ENCODE measurements at places on chromosomes 2 and 18.

DNA sequence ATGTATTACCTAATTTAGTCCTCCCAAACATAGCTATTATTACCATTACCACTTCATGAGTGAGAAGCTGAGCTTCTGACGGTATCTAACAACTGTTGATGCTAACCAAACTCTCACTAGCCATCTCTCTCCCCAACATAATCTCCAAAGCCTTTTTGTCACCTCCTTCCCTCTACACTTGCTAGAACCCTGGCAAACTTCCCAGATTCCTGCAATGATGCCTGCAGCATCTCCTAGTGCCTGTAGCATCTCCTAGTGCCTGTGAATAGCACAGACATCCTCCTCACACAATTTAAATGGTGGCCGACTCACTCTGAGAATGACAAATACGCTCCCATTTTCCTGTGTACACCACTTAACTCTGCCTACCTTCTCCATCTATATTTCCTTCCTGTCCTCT is 126.7 kb downstream of the STK39 start:
- no peak for DNase-seq

GRCh38 chr2:109238580-109238979 is 109.6 kb downstream of the SH3RF3 start:
- DNase-seq: no peak

DNA sequence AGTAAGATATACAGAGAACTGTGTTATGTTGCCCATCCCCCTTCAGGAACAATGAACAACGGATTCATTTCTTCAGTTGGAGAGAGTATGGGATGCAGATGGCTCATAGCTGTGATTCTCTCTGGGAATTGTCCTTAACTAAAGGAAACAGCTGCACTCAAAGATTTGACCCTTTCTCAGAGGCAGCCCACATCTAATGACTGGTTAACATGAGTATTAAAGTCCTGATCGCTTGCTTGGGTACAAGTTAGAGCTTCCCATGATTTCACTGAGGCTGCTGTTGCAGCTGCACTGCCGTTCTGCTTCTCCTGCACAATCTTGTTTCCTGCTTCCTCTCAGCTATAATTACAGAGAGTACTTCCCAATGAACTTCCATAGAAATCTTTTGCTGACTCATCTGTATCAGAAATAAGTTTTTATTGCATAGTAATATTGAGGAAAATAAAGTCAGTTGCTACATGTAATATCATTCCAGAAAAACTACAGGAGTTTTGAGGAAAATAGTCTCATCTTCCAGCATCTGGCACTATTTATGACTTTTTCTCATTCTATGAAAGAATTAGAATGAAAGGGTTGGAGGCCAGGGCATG is 12.8 kb upstream of the SCN9A start:
- no peak for DNase-seq

DNA sequence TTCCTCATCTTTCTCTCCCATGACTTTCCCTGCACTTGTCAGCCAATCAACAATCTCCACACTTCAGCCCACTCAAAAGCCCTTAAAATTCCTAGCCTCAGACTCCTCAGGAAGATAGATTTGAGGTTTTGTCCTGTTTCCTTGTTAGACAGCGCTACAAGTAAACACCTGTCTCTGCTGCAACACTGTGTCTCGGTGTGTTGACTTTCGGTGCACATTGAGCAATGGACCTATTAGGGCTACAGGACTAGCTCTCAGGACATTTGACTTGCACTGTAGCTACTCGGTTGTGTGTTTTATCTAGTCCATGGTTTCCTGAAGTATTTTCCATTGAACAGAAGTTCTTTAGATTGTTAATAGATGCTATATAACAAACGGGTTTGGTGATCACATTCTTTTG is 140.9 kb upstream of the XPO1 start:
- no peak for DNase-seq

DNA sequence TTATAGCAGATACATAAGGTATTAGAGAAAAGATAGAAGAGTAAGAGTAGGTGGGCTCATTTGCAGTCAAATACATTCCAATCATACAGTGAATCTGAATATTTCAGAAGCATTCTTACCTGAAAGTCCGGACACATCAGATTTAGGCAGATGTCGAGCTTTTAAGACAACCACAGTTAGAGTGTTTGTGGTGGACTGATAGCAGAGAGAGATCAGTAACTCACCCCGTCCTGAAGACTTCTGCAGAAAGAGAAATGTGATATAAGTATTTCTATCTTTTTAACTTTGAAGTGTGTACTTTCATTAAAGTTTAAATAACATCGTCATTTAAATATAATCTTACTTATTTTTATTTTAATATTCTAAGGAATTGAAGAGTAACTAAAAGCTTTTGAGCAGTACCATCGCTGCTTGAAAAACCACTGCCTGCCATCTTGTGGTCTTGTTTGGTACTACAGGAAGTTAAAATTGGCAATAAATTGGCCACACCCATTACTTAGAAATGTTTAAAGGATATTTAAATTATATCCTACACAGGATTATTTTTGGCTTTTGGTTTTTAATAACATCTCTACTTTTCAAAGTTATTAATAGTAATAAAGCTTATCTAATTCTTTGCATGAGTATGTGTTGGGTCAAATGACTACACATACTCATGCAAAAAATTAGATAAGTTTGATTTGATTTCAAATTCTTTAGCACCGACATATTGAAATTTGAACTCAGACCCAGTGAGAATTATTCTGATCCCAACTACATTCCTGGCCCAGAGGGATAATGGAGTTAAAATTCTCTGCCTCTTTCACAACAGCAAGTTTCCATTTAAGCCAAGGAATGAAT is 5.5 kb downstream of the SYT4 start:
- no peak for DNase-seq

DNA sequence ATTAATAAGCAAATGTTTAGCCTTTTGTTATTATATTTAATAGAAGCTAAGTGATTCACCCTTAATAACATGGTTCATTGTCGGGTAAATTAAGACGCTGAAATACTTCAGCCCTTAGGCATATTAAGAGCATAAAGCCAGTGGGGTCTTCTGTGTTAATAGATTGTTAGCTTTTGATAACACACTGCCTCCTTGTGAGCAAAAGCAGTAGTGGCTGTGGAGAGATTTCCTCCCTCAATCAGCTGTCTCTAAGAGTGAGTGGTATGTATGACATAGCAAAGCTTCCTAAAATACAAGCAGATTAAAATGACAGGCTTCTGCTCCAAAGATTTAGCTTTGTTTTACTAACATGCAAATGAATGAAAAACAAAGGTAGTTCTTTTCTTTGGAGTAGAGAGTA is 143.7 kb upstream of the SYT4 start:
- DNase-seq: no peak

DNA sequence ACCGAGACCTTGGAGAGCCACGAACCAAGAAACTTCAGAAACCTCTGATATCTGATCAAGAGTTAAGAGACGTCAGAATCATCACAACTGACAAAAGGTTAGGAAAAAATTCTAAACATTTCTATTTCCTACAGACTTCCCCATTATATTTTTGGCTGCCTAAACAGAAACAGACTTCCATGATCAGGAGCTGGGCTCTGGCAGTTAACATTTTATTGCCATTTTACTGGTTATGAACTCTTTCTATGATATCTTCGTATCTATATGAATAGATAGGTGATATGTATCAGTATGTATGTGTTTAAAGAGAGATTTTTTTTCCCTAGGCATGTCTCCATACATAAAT is 31.1 kb upstream of the PPP1R1C start:
- DNase-seq: no peak

GRCh38 chr18:677951-678381 is 20.5 kb downstream of the TYMS start:
- no peak for DNase-seq

DNA sequence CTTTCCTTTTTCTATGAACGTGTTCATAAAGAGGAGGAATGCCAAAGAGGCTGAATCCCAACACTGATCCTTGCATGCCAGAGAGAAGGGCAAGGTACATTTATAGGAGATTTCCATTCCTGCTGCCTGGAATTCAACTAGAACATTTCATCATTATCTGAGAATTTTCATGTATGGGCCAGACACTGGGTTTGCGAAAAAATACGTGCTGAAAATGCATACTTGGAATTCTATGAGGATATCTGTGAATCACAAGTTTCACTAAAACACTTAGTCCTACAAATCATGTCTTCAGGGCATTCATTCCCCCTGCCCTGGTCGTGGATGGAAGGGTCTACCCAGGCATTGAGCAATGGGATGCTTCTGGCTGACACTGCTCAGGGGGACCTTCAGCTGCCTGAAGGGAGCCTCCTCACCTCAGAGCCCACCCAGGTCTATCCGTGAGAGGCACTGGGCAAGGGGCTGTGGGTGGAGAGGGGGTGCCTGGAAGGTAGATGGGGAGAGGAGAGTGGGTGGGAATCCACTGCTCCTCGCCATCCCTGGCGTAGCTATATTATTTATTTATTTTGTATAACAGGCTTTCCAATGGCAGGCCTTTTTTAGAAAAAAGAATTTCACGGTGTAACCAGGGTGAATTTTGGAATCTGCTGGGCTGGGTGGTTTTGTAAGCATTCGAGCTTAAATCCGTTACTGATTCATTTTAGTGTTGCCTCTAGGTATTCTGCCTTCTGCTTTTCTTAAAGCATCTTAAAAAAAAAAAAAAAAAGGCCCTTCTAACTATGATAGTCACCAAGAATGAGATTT is 560.6 kb upstream of the ID2 start:
- no peak for DNase-seq

- no peak for DNase-seq
Measured at GRCh38 chr18:9824952-9825371, 60.8 kb upstream of the TXNDC2 start.

DNA sequence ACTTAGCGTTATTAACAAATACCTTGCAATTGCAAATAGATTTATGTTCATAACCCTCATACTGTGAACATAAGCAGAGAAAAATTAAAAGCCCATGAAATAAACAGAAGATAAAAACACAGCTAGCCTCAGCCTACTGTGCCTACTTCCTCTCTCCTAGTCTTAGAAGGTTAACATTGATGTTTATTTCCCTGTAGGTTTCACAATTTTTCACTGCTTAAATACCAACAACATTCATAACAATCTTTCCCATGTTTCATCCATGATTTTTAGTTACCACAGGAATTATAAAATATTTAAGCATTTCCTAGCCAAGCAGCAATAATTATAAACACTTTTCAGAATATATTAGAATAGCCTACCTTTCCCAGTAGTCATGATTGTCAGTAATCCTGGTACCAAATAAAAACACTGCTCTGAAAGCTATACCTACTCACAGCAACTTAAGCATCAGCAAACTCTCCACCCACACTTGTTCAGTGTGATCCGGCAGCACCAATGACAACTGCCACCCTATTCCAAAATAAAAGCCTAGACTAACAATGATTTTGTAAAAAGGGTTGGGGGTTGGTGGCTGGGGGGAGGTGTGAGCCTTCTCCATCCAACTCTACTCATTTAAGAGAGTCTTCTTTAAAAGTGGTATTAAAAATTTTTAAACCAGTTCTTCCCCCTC is 40.6 kb upstream of the RNU4ATAC start:
- no peak for DNase-seq

- DNase-seq: no peak
Measured at GRCh38 chr2:152466041-152466440, 131.1 kb downstream of the FMNL2 start.

GRCh38 chr2:25566694-25567093 is 106.7 kb downstream of the DTNB start:
- no peak for DNase-seq

DNA sequence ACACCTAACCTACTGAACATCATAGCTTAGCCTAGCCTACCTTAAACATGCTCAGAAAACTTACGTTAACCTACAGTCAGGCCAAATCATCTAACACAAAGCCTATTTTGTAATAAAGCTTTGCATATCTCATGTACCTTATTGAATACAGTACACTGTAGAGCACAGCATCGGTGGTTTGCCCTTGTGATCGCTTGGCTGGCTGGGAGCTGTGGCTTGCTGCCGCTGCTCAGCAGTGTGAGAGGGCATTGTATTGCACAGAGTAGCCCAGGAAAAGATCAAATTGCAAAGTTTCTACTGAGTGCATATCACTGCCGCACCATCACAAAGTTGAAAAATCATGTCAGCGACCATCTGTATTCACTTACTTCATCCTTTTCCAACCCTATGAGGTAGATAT is 62.3 kb upstream of the NCK2 start:
- no peak for DNase-seq

- no peak for DNase-seq
Measured at GRCh38 chr2:120531863-120532600, 186.1 kb downstream of the INHBB start.

DNA sequence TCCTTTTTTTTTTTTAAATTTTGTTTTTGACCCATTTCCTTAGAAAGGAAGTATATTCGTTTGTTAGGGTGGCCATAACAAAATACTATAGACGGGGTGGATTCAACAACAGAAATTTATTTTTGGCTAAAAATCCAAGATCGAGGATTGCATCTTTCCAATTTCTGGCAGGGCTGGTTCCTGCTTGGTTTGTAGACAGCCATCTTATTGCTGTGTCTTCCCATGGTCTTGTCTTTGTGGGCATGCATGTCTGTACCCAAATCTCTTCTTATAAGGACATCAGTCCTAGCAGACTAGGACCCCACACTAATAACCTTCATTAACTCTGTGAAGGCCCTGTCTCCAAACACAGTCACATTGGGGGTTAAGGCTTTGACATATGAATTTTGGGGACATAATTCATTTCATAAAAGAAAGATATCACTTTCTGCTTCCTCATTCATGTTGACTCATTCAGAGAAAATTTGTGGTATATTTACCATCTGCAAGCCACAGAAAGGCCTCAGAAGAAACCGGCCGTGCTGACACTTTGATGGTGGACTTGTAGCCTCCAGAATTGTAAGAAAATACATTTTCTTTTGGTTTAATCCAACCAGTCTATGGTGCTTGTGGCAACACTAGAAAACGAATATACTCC is 262.1 kb downstream of the LPIN1 start:
- no peak for DNase-seq

- no peak for DNase-seq
Measured at GRCh38 chr2:54212456-54212855, 43.6 kb downstream of the TSPYL6 start.

DNA sequence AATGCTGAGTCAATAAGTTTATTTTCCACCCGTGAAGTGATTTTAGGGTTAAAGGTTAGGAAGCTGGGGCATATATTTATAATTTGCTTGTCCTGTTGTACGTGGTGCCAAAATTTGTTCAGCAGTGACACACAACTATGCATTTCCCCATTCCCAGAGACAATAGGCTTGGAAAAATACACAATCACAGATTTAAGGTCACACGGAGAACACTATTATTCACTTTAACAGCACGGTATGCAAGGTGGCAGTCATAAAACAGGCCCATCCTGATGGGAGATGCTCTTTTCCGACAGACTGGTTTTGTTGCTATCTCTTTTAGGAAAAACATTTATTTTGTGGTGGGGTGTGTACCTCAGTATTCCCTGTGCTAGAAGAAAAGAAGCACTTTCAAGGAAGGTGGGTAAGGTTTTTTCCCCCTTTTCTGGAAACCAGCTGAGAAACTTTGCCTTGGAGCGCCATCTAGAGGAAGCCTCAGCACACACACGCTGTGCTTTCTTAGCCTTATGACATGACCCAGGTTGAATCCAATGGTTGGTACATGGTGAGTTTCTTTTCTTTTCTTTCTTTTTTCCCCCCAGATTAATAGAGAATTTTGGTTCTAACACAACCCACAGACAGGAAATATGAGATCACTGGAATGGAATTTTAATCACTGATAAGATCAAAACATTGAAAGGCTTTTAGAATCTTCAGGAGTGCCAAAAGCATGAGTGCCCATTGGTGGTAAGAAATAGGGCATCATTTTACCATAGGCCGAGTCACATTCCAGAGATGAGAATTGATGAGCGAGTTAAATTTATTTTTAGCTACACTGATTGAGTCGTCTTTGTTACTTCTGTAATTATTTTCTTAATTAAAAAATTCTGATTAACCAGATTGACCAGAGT is 332.1 kb downstream of the AGPS start:
- DNase-seq: peak; percentile 18

- DNase-seq: no peak
Measured at GRCh38 chr18:73975266-73975665, 172.4 kb downstream of the FBXO15 start.
